ENCODE measurements at places on chromosomes 13 and 19. TPM values are rescaled to one million over a fixed set of nuclear protein-coding genes. Genes with fewer than 3 reads are reported as not detected.

The TRAPPC5 gene
- 77.7 TPM for total RNA-seq

- peak overlapping the region; percentile 29 for H3K4me3 ChIP-seq
- H3K27me3 ChIP-seq, result no peaks in the 10 kb centered on the region
- no peak for DNase-seq
- no peaks in the 10 kb centered on the region for H3K36me3 ChIP-seq
Observed at GRCh38 chr13:71309905-71310304, 557.1 kb downstream of the DACH1 start.

- peak overlapping the region; percentile 59 for H3K4me3 ChIP-seq
- no peaks in the 10 kb centered on the region for H3K27me3 ChIP-seq
- peak; percentile 81 for DNase-seq
Observed at GRCh38 chr19:48330012-48330681, 4.8 kb downstream of the EMP3 start.

The ATXN8OS gene
- total RNA-seq, result not detected

- H3K27ac ChIP-seq, result no peak overlapping the region
- H3K4me3 ChIP-seq, result no peak overlapping the region
- DNase-seq, result no peak
Observed at GRCh38 chr13:104114101-104114500, 1047.9 kb upstream of the SLC10A2 start.

- H3K4me3 ChIP-seq, result no peak overlapping the region
- peaks cover 6% of the 10 kb centered on the region for H3K4me1 ChIP-seq
- H3K36me3 ChIP-seq, result no peaks in the 10 kb centered on the region
Observed at GRCh38 chr13:23986619-23987018, 89.3 kb upstream of the C1QTNF9B start.

The RNF113B gene
- not detected for total RNA-seq

DNA sequence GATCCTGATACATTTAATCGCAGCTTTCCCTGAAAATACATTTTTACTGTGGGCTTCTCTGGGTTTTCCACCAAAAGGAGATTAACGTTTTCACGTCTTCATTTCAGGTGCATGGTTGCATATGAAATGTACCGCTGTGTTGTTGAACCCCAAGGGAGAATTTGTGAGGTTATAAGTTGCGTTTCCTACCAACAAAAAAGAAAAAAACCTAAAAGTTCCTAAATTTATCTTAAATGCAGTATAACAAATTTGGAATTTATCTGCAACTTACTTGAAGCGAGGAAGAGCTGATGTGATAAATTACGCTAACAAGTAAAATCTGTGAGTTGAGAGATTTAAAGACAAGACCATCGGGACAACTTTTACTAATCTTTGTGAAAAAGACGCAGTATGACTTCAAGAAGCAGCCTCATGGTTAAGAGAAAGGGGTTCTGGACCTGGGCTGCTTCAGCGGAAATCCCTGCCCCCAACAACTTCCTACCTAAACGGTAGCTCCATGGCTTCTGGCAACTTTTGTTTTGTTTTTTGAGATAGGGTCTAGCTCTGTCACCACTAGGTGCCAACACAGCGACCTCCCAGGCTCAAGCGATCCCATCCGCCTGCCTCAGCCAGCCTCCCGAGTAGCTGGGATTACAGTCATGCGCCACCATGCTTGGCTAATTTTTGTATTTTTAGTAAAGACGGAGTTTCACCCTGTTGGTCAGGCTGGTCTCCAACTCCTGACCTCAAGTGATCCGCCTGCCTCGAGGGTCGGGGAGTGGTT, 958 bp upstream of the OBI1 start:
- no peak for DNase-seq
- peaks cover 35% of the 10 kb centered on the region for H3K4me1 ChIP-seq
- no peaks in the 10 kb centered on the region for H3K27me3 ChIP-seq
- no peak overlapping the region for H3K27ac ChIP-seq
- H3K4me3 ChIP-seq, result peak overlapping the region; percentile 89

DNA sequence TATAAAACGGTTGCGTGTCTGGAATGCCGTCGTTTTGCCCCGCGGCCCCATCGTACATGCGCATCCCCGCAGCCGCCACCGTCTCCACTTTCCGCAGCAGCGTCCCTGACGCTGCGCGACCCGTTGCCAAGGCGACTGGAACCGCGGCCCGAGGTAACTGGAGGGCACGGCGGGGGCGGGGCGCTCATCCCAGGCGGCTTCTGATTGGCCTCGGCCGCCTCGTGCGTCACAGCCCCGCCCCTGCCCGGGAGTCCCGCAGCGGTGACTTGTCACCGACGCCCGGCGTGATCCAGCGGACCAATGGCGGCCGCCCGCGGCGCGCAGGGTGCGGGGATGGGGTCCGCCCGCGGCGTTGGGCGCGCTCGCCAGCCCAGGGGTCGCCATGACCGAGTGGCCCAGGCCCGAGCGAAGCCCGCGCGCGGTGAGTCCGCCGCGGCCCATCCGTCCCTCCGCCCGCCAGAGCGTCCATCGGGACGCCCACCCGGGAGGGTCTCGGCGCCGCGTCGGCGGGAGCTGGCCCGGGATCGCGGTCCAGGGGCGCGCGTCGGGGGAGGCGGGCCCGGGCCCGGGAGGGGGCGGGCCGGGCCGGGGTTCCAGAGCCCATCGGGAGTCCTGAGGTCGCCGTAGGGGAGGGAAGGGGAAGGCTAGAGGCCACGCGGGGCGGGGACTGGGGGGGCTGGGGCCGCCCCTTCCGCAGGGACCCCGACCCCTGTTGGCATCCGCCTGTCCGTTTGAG, at the start of gene ZSCAN1:
ZSCAN1 (plus strand) TSS at position 285 of the 736 bp plus-strand sequence. CDS start 3,812 bp downstream, outside the sequence.
- H3K36me3 ChIP-seq, result no peaks in the 10 kb centered on the region

The CCDC169 gene
- 0.15 TPM for total RNA-seq

DNA sequence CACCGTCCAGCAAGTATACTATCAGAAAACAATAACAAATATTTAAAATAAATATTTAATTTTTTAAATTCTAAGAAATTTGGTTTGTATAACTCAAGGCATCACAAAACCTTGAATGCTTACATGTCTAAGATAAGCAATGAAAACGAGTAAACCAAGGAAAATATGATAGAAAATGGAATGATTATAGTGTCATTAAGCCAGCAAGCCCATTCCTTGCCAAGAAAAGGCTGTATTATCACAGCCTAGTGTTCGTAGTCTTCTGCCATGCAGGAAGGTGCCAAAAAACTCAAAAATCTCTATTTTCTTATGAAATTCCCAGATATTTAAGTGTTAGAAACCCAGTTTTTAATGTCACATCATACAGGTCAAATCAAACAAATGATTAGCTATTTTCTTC, 136.4 kb downstream of the STOML3 start:
- no peaks in the 10 kb centered on the region for H3K36me3 ChIP-seq
- no peaks in the 10 kb centered on the region for H3K4me1 ChIP-seq
- no peak overlapping the region for H3K27ac ChIP-seq

The SHISA7 gene
- total RNA-seq, result not detected

- no peak overlapping the region for H3K27ac ChIP-seq
- H3K27me3 ChIP-seq, result no peaks in the 10 kb centered on the region
- no peak overlapping the region for H3K4me3 ChIP-seq
- DNase-seq, result no peak
Observed at GRCh38 chr19:10361569-10362011, 18.8 kb downstream of the TYK2 start.

DNA sequence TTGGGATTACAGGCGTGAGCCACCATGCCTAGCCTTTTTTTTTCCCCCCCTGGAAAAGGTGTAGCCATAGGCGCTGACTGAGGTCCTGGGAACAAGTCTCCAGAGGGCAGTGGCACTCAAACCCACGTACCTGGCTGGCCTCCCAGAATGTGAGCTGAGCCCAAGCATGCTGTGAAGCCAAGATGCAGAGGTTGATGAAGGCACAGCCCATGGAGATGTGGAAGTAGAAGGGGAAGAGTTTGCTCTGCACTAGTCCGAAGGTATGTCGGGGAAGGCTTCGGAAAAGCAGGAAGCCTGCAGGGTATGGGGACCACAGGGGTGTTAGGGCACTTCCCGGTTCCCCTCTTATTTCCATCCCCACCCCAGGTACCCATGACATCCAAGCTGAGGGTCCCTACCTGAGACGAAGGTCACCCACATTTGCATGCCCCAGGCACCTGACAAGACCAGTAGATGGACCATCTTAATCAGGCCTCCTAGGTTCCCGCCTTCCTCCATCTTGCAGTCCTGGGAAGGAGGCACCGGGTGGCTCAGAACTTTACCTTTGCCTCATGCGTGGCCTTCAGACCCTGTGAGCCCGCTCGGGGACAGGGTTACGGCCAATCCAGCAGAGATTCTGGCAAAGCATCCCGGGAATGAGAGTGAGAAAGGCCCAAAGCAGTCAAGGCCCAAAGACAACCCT, 805 bp downstream of the TMEM205 start:
- H3K4me1 ChIP-seq, result peaks cover 31% of the 10 kb centered on the region
- H3K27me3 ChIP-seq, result no peaks in the 10 kb centered on the region
- no peak for DNase-seq
- peak overlapping the region; percentile 55 for H3K4me3 ChIP-seq
- peaks cover 12% of the 10 kb centered on the region for H3K36me3 ChIP-seq
- peak overlapping the region; percentile 83 for H3K27ac ChIP-seq

DNA sequence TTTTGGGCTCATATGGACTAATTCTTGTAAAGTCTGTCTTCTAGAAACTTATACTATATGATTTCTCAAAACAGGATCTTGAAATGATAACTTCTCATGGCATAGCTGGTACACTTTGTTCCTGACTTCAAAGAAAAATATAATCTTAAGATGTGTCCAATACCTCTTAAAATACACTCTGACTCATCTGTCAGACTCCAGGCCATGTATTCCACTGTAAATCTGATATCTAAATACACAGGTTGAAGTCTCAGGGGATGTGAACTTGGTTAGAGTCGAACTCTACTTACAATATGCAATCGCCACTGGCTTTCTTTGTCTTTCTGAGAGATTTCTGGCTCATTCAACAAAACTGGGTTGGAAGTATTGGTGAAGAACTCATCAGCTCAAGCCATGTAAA, 99.8 kb downstream of the LACC1 start:
- H3K27ac ChIP-seq, result no peak overlapping the region
- H3K27me3 ChIP-seq, result no peaks in the 10 kb centered on the region
- H3K4me1 ChIP-seq, result no peaks in the 10 kb centered on the region
- no peak for DNase-seq
- H3K4me3 ChIP-seq, result no peak overlapping the region

DNA sequence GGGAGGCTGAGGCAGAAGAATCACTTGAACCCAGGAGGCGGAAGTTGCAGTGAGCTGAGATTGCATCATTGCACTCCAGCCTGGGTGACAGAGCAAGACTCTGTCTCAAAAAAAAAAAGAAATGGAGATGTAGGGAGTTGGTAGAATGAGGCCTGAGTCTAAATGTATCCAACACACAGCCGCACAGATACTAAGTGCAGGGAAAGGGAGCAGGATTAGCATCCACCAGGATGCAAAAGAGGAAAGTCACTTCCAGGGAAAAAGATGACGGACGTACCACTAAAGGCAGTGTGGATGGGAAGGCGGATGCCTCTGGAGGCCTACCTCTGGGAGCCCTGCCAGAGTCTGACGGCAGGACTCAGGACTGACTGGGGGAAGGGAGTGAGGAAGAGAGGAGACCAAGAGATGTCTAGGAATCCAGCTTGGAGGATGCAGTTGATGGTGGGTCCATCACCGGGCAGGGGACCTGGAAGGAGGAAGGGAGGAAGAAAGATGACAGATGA, 6.8 kb downstream of the FAM98C start:
- peak; percentile 30 for DNase-seq
- no peak overlapping the region for H3K27ac ChIP-seq
- no peaks in the 10 kb centered on the region for H3K4me1 ChIP-seq

GRCh38 chr13:77975358-77976042, 56.9 kb upstream of the EDNRB start:
- H3K4me3 ChIP-seq, result no peak overlapping the region
- no peaks in the 10 kb centered on the region for H3K27me3 ChIP-seq
- no peak overlapping the region for H3K27ac ChIP-seq
- no peaks in the 10 kb centered on the region for H3K36me3 ChIP-seq
- no peak for DNase-seq

The LRRC63 gene
- not detected for total RNA-seq

GRCh38 chr19:34707661-34708060, 26.4 kb upstream of the ZNF181 start:
- H3K27ac ChIP-seq, result no peak overlapping the region
- no peaks in the 10 kb centered on the region for H3K4me1 ChIP-seq
- no peak for DNase-seq
- no peaks in the 10 kb centered on the region for H3K27me3 ChIP-seq

DNA sequence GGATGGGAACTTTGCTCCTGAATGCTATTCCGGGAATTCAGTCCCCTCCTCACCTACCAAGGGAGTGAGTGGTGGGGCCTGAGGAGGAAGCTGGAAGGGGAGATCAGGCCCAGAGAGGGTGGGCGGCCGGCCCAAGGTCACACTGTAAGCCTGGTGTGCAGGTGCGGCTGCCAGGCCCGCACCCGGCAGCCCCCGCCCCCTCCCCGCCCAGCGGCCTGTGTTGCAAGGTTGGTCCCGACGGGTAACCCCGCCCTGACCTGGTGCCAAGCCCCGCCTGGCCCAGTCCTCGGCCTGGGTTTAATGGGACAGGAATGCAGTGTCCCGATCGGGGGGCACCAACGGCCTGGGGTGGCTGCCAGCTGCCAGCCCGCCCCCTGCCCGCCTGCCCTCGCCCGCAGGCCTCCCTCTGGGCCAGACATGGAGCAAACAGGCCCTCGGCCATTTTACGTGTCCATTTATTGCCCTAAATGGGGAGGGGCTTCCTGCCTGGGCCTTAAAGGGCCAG, 5.5 kb downstream of the ZBTB7A start:
- peak; percentile 83 for DNase-seq
- H3K36me3 ChIP-seq, result peaks cover 27% of the 10 kb centered on the region
- peak overlapping the region; percentile 54 for H3K4me3 ChIP-seq
- H3K4me1 ChIP-seq, result peaks cover 73% of the 10 kb centered on the region
- H3K27ac ChIP-seq, result peak overlapping the region; percentile 99

The PSG11 gene
- total RNA-seq, result not detected

DNA sequence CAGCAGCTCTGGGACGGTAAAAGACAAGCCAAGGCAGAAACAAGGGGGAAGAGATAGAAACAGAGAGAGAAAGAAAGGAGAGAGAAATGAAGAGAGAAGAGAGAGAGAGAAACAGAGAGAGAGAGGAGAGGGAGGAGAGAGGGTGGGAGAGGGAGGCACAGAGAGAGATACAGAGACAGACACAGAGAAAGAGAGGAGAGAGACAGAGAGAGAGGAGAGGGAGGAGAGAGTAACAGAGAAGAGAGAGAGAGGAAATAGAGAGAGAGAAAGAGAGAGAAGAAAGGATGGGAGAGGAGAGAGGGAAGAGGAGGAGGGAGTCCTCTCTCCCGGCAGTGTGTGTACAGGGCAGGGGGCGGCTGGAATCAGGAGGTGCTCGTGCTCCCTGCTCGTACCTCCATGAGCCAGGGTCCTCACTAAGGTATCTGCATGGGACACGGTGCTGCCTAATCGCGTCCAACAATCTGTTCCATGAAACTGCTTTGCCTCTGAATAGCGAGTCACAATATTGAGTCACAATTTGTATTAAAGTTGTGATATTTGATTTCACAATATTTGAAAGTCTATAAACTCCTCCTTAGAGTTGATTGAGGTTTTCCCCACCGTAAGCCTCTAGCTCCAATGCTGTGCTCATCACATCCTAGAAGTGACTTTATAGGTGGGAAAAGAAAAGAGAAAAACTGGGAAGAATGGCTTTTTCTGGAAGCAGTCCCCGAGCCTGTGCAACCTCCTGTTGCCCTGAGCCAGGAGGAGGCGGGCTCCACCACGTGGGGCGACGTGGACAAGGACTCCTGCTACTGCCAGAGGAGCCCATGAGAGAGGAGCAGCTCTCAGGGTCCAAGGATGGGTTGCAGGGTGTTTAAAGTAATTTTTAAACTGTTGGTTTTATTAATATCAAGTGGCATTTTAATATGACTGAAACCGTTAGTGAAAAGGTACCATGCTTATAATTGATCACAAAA, 81.7 kb upstream of the ARHGEF7 start:
- no peaks in the 10 kb centered on the region for H3K4me1 ChIP-seq
- no peaks in the 10 kb centered on the region for H3K27me3 ChIP-seq
- no peak overlapping the region for H3K27ac ChIP-seq
- no peak for DNase-seq

The SIX5 gene
- total RNA-seq, result 20.1 TPM

- H3K27me3 ChIP-seq, result no peaks in the 10 kb centered on the region
- H3K4me3 ChIP-seq, result no peak overlapping the region
- H3K4me1 ChIP-seq, result no peaks in the 10 kb centered on the region
- no peak overlapping the region for H3K27ac ChIP-seq
Observed at GRCh38 chr13:30033681-30034457, 183.5 kb upstream of the UBL3 start.

All from heart right ventricle (tissue), 16 donors.